ENCODE measurements at places on chromosomes 5 and 9.

GRCh38 chr9:133512253-133513213 is 12.2 kb downstream of the MYMK start:
- DNase-seq: peak; percentile 56

DNA sequence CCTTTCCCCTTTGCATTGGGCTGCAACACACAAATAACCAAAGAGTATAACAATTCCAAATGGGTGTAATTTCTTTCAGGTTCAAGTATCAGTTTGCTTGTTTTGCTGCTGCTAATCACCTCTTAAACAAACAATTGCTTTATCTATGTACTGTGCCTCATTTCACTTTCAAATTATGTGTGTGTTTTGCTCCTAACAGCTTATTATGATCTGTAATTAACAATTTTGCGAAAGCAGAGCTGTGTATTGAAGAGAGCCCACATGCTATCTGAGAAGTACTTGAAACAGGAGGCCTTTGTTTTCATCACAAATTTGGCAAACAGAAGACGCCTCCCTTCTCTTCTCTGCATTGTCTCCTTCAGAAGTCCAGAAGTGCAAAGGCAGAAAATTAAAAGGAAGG is 312.0 kb downstream of the TLE1 start:
- no peak for DNase-seq

DNA sequence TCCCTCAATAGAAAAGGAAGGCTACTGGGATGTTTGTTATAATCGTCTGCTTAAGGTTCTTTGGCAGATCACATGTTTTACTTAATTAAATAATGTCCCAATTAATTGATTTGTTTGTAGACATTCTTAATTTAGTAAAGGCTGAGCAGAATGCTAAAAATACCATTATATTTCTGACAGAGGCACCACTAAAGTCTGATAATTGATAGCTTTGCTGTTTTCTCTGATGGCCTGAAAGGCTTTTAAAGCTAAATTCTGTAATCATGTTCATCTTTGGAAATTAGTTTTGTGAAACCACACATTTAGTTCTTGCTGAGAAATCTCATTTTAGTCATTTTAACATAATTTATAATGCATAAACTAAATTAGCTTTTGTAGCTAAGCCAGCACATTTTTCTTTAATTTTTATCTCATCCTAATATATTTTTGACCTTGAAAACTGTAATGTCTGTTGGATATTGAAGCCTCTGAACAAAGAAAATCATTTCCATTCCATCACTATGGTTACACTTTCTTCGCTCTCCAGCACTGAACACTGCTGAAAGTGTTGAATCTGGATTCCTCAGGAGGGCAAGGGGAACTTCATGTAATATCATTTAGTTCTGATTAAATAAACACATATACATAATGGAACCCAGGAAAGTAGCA is 329.4 kb downstream of the ELAVL2 start:
- no peak for DNase-seq

DNA sequence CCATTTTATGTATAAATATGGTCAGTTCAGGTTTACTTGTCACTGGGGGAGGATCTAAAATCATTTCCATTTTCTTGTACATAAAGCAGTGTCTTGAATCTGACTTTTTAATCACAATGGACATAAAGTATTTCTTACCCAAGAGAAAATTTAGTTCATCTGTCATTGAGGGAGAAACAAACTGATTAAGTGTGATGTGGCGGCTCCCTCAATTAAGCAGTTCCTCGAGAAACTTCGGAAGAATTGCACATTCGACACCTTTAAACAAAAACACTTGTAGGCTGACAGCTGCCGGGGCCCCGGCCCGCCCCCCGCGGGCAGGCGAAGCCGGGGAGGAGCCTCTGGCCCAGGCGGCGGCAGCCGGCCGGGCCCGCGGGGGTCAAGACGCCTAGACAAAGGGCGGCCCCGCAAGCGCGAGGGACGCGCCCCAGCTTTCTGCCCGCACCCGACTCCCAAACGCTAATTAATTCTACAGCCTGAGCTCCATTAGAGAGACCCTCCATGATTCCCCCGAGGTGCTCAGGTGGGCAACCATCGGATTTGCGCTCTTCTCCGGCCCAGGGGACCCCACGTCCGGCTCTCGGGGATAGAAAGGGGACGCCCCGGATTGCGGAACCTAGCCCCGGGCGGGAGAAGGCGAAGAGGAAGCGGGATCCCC is 750 bp downstream of the TRIM36 start:
- DNase-seq: peak; percentile 68

- DNase-seq: no peak
These were observed 64.8 kb downstream of the ERP44 start for GRCh38 chr9:100033877-100034551.

DNA sequence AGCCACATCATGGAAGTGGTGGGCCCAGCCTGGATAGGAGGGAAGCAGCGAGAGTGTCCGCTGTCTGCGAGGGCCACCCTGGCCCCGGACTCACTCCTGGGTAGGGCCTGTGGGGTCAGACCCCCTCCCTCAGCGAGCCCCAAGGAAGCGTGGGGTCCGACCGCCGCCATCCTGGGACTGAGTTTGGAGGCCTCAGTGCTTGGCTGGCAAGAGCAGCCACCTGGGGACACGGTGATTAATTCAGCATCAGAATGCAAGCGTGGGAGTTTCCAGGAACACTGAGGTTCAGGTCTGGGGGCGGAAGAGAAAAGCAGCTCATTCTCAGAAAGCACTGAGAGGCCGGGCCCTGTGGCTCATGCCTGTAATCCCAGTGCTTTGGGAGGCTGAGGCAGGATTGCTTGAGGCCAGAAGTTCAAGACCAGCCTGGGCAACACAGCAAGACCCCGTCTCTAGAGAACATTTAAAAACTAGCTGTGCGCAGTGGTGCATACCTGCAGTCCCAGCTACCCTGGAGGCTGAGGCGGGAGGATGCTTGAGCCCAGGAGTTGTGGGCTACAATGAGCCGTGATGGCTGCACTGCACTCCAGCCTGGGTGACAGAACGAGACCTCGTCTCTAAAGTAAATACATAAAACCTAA is 18.3 kb upstream of the CAMSAP1 start:
- DNase-seq: no peak

- peak; percentile 61 for DNase-seq
These were observed 131.7 kb upstream of the GPR151 start for GRCh38 chr5:146647656-146648199.

DNA sequence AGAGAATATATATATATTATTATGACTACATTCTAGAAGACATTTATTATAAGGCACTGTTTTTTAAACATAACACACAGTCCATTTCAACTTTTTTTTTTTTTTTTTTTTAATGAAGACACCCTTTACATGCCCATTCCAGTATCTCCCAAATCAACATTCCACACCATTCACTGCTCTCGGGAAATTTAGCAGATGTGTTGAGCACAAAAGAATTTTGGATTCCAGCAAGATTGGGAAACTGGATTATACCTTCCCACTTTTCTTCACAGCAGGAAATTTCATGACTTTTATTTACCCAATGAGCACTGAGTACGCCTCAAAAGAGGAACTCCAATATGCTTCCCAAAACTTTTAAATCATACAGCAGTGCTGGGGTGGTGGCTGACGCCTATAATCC is 333.6 kb upstream of the DAB2 start:
- DNase-seq: no peak

GRCh38 chr5:37370550-37370863 is 399 bp downstream of the NUP155 start:
- DNase-seq: peak; percentile 57

DNA sequence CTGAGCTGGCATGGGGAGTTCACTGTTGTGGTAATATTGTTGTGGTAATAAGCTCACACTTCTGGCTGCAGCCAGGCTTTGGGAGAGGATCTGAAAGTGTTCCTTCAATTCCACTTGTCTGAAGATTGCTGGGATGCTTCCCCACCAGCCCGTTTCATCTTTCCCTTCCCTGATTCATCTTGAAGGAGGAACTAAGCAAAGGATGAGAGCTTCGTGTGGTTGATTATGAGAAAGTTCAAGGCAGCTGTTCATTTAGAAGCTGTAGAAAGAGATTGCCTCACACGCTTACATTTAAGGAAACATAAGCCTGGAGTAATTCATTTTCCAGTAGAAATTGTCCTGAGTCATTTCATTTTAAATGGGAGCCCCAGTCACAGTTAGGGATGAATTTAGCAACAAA is 122.4 kb upstream of the GAS1 start:
- DNase-seq: no peak

GRCh38 chr5:89181546-89181945 is 298.6 kb upstream of the MEF2C start:
- no peak for DNase-seq

- no peak for DNase-seq
These were observed 371.4 kb downstream of the TMEM232 start for GRCh38 chr5:110354915-110355644.

GRCh38 chr9:14935106-14935751 is 25.0 kb upstream of the FREM1 start:
- no peak for DNase-seq

DNA sequence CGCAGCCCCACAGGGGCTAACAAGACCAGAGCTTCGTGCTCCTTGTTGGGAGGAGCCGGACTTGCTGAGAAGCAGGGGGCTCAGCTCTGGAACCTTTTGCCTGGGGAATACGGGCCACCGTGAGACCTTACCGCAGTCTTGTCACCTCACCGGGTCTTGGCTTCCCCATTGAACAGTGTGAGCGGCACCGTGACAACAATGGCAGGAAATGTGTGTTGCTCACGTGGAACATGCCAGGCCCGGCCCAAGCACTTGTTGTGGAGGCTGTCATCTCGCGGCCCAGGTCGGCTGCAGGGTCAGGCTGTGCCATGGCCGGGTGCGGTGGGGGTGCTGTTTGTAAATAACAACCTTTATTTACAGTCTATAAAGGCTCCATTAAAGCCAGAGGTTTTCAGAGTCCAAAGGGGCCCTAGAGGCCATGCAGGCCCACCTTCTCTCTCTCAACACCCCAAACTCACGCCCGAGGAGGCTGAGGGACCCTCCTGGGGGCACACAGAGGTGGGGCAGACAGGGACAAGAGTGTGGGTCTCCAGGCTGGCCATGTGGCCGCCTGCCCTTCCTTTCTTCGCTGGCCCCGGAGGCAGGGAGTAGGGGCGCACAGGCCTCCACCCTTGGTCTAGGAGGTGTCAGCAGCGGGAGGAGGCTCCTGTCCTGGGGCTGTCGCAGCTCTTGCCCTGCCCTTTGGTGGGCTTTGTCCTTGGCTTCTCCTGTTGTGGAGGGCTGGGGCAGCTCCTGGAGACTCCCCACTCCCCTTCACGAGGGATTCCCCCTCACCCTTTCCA is 79.7 kb downstream of the TSPAN17 start:
- no peak for DNase-seq

DNA sequence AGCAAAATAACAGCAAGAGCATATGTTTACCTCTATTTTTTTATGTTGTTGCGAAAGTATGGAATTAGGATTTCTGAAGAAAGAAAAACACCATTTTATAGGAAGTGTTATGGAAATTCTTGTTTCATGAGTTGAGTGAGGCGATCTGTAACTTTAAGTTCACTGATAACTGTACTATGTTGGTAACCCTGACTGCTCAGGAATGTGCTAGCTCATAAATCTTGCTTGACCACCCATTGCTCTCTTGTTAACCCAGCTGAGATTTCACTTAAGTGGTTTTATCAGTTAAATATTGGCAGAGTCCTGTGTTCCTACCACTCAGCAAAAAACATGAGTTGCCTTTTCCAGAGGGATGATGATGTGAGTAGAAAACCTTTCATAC is 91.1 kb upstream of the STARD4 start:
- DNase-seq: no peak

DNA sequence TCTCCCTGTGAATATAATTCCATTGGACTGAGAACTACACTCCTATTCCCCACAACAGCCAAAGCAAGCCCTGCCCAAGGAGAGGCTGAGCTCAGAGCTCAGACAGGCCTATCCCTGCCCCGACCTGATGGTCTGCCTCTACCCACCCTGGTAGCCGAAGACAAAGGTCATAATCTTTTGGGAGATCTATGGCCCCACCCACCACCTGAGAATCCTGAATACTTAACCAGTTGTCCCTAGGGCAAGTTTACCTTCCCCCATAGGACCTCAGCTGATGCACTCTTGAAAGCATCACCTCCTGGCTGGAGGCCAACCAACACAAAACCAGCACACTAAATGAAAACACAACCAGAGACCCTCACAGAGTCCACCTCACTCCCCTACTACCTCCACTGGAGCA is 167.5 kb downstream of the PRR16 start:
- no peak for DNase-seq

DNA sequence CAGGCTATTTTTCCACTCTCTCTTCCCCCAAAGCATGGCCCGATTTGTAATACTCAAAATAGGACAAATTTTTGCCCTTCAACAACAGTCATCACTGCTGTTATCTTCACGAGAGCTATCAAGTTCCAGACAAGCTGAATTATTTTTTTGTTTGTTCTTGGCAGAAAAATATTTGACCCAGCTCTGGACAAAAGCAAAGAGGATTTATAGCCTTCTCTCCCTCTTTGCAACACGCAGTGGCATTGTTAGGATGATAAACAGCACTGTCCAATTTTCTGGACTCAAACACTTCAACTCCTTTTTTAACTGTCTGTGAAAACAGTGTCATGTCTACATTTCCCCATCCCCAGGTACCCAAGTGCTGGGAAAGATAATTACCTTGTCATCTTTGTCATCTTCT is 160.3 kb downstream of the SLF1 start:
- no peak for DNase-seq

GRCh38 chr9:6512085-6512657 is 99.2 kb downstream of the UHRF2 start:
- DNase-seq: no peak

DNA sequence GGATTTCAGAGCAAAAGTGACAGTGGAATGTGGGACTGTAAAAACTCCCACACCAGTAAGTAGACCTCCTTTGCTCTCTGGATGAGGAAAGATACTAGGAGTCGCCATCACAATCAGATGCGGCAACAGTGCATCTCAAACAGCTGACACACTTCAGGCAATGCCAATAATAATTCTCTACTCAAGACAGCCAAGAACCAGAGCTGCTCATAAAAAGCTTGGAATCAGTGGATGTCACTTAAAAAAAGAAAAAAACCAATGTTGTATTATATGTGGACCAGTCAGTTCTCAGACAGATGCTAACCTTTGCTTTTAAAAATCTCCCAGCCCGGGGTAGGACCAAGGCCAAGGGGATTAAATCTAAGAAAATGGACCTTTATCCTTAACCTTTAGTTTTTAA is 185.0 kb downstream of the GNA14 start:
- DNase-seq: no peak

DNA sequence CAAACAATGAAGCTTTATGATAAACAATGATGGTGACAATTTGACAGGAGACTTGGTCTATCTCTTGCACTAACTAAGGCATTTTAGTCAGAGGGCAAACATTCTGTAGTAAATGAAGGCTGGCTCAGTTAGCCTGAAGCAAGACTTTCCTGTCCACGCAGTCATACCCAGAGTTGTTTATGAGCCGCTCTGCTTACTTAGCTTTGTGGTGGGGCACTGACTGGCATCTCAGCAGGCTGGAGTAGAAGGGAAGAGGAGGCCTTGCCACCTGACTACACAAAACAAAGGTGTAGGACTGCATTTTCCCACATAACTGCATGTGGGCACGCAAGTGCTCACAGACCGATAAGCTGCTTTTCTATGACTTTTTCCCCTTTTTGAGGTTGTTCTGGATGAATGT is 133.7 kb upstream of the EPB41L4A start:
- DNase-seq: no peak

GRCh38 chr5:176740131-176740701 is 70.1 kb upstream of the UNC5A start:
- peak; percentile 30 for DNase-seq

- DNase-seq: no peak
These were observed 191.2 kb downstream of the ACTL7B start for GRCh38 chr9:108664309-108665255.

Data from SK-N-SH (cell line).